Caki2 (cell line): ENCODE measurements at places on chromosomes 4 and X.

DNA sequence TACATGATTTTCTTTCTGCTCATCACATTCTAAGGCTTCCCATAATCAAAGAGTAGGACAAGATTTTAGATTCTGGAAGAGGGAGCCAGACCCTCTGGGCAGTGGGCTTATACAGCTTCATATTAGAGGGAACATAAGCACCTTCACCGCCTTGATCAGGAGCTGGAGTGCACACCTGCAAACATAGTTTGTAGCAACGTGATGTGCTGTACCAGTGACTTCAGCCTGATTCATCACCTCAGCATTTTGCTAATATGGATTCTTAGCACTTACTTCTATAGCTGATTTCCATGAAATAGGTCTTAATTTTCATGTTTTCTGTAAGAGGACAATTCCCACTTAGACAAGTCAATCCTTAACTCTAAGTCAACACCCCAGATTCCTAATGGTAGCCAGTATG lies 36.7 kb downstream of the PCDH18 start:
- DNase-seq = no peak

DNA sequence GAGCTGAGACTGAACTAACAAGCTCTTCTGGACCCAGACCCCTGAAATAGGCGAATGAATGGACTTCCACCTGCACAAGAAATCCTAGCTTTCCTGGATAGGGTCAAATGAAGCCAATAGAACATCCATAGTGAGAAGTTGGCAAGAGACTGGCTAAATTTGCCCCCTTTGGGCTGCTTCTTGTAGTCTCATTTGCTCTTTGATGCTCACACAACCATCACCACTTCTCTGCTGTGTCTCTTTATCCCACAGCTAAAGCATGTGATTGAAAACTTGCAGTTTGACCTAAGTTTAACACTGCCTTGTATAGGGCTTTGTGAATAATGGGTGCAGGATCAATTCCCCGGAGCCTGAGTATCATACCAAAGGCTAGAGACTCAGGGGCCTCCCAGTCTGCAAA lies 38.2 kb downstream of the NLGN3 start:
- no peak for DNase-seq

DNA sequence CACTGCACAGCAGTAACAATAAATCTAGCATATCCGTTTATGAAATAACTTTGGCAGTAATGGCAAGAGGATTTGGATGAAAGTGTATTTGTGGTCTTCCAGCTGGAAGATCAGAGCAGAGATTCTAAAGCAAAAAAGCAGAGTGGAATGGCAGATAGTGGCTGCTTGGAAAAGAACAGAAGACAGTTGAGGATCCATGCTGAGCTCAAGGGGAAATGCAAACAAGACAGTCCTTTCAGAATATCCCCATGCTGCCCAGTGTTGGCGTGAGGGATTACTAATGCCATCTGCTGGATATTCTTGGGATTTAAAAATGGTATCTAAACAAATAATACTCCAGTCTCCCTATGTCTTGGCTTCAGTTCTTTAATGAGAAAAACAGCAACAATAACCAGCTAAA lies 629.1 kb upstream of the ATOH1 start:
- DNase-seq = peak; percentile 29

GRCh38 chr4:125519371-125520146 lies 204.8 kb downstream of the FAT4 start:
- DNase-seq = no peak

DNA sequence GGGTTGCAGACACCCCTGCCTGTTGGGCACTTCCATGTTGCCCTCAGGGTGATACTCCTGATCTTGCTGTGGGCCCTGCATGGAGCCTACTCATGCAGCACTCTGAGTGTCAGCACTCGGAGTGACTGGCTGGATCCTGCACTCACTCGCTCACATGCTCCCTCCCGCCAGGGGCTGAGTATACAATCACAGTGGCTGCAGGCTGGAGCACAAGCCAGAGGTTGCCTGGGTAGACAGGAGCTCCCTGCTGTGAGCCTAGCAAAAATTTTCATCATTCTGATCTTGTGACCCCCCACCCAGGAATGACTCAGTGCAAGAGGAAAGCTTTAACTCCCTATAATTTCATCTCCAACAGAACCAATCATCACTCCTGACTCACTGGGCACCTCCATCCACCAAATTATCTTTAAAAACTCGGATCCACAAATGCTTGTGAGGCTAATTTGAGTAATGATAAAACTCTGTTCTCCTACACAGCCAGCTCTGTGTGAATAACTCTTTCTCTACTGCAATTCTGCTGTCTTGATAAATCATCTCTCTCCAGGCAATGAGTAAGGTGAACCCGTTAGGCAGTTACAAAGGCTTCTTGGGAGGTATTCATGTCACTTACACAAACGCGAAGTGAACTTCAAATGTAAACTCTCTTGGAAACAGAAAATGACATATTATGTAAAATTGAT lies 1180.8 kb upstream of the PABPC4L start:
- DNase-seq = no peak
